Activated CD8-positive, alpha-beta memory T cell treated with anti-CD3 and anti-CD28 coated beads for 36 hours (primary cell): ENCODE measurements at places on chromosomes 5 and 9. TPM values are rescaled to one million over a fixed set of nuclear protein-coding genes. Genes with fewer than 3 reads are reported as not detected.

FAT2 gene
- total RNA-seq: not detected

PCDHA1 gene
- not detected for total RNA-seq

FGF18 gene
- total RNA-seq: 0.13 TPM

JMY gene
- 5.7 TPM for total RNA-seq

PCDHB8 gene
- not detected for total RNA-seq
